Activated naive CD4-positive, alpha-beta T cell treated with anti-CD3 and anti-CD28 coated beads, Interleukin-2, amount 50 U/mL, for 72 hours (primary cell): ENCODE measurements at places on chromosomes 16 and 17. TPM values are rescaled to one million over a fixed set of nuclear protein-coding genes. Genes with fewer than 3 reads are reported as not detected.

The KRT24 gene
- not detected for total RNA-seq

DNA sequence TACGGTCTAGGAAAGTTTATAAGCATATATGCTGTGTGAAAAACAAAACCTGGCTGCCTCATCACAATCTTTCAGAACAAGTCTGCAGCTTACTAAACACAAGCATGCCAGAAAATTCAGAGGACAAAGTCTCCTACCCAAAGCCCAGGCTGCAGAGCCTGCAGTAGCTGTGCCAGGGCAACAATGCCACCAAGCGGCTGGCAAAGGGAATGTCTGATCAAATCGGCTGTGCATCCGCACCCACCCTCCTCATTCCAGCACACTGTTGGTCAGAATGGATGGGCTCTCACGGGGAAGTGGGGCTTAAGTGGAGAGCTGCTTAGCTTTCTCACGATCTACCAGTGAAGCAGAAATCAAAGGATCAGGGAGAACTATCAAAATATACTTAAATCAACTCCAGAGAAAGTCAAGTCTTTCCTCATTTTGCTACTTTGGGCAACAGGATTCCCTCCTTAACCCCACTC, 73.5 kb downstream of the CYTH1 start:
- DNase-seq: peak; percentile 54

DNA sequence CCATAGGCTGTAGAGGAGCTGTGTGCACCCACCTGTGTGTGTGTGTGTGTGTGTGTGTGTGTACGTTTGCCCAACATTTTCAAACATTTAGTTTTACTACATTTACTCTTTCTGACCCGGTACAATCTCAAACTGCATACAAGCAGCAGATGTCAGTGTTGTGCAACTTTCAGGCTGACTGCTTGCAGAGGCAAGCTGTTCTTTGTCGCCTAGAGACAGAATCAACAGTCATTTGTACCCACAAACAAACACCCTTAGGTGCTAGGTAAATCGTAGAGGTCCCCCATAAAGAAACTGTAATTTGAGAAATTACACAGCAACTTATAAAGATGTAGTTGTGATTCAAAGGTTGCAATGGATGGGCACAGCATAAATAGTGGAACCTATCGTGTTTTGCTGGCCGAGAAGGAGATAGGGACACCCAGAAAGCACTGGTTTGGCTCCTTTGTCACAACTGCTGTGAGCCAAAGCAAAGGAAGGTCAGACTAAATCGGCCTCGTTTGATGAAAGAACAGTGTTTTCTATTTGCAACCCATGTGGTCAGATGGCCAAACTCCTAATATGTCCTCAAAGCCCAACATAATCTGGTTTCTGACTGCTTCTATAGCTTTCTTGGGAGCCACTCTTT, 478.4 kb downstream of the TOX3 start:
- DNase-seq: no peak

The STAC2 gene
- total RNA-seq: not detected

The CD300LF gene
- not detected for total RNA-seq

The GCGR gene
- total RNA-seq: not detected

DNA sequence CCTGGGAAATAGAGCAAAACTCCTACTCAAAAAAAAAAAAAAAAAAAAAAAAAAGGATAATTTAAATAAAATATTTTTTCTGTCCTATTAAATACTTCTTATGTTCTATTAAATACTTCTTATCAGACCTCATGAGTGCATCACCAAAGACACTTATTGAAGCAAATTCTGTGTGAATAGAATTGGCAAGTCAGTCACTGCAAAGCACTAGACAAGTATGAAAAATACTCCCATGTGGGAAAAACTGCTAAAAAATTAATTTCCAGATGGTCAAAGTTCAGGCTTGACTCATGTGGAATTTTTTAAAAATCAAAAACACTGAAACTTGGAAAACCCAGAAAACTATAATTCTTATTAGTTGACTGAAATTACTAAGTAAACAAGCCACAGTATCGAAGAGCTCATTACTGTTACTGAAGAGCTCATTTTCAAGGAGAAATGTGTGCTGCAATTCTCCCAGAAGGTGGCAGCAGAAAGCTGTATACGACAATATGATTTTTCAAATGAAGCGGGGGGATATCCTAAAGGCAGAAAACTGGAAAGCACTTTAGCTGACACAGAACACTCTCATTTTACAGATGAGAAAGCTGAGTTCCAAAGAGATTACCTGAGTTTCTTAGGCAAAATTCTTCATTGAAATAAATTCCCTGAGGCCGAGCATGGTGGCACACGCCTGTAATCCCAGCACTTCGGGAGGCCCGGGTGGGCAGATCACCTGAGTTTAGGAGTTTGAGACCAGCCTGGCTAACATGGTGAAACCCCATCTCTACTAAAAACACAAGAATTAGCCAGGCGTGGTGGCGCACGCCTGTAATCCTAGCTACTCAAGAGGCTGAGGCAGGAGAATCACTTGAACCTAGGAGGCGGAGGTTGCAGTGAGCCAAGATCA, 15.9 kb upstream of the FBXO47 start:
- DNase-seq: no peak

The KRTAP3-2 gene
- not detected for total RNA-seq

DNA sequence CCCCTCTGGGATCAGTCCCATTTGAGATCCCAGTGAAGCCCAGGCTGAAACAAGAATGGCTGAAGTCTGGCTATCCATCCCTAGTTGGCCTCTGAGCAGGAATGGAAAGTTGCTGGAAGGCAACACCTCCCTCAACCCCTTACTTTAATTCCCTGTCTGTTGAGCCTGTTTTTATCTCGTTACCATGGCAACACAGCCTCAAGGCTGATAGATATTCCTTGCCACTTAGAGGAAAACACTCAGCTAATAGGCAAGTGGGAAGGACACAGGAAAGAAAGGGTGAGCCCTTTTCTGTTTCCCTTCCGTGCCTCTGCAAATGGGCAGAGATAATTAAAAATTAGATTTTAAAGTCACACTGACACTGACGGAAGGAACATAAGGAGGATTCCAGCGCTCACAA, 75.5 kb upstream of the CLEC3A start:
- DNase-seq: no peak

The KDM6B gene
- 41.2 TPM for total RNA-seq

The GAST gene
- total RNA-seq: not detected

GRCh38 chr16:86508947-86509758, 1.2 kb upstream of the FOXF1 start:
- peak; percentile 31 for DNase-seq

The CD68 gene
- total RNA-seq: 12.7 TPM

The MT1F gene
- total RNA-seq: 11.5 TPM

- no peak for DNase-seq
These were observed 92.6 kb downstream of the CACNG3 start for GRCh38 chr16:24348545-24349290.

GRCh38 chr17:67050471-67051154, 6.3 kb downstream of the CACNG1 start:
- DNase-seq: peak; percentile 4

The SYT17 gene
- total RNA-seq: not detected

- DNase-seq: peak; percentile 12
These were observed 8.1 kb upstream of the EFCAB13 start for GRCh38 chr17:47315451-47316266.

The KRTAP1-3 gene
- total RNA-seq: not detected

DNA sequence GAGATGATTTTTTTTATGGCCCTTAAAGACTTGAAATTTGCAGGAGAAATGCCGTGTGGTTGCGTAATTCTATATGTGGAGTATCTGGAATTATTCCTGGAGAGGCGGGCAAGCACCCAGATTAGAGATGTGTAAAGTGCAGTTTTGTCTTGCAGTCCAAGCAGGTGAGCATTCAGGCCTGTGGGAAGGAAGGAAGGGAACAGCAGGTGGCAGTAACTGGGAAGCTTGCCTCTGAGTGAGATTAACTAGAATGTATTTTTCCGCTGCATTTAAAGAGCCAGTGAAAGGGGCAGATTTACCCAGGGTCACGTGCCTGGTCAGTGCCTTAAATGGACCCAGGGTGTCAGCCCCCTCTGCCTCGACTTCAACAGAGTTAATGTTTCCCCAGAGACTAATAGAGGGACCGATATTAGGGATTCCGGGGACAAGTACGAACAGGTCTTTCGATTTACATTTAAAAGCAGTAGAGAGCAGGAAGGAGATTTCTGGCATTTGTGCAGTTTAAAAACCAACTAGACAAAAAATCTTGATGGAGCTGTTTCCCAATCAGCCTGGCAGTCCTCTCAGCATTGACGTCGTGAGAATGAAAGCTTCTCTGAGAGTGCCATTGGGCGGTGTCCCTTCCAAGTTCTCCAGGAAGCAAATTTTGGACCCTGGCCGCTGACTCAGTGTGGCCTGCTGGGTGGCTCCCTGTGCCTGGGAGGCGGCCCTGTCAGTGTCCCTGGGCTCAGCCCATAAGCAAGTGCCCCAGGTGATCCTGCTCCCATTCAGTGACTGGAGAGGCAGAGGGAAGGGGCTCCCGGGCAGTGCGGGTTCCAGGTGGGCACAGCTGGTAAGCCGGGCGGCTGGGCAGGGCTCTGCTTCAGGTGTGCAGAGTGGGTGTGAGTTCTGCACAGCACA, 38.2 kb downstream of the KSR1 start:
- DNase-seq: no peak

DNA sequence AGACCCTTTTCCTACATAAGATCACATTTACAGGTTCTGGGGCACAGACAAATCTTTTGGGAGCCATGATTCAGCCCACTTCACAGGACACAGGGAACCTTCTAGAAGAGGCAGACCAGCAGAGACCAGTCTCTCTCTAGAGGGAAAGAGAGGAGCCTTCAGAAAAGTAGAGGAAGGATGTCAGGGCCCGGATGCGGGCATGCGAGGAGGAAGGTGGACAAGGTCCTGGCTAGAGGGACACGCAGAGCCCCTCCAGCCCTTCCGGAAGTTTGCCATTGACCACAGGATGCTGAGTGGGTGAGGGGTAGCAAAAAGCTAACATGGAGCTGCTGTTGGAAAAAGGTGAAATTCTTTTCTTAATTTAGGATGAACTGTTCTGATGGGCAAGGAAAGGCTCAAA, 55.8 kb upstream of the MEAK7 start:
- DNase-seq: no peak

The TRAP1 gene
- 191 TPM for total RNA-seq

The NT5M gene
- 6.0 TPM for total RNA-seq

DNA sequence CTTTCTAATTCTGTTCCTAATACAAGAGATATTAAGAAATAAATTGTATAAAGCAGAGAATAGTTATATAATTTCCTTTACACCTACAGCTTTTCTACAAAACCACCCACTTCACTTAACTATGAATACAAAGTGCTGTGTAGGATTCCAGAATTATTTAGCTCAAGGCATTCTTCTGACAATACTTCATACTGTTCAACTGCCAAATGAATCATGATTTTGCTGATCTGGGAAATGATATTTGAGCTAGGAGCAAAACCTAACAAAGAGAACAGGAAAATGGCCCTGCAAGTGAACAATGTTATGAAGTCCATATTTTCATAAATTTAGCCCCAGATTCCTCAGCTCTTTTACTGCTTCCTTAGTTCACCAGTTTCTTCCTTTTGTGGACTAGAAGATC, 12.9 kb downstream of the BBS2 start:
- DNase-seq: no peak

The KRT27 gene
- total RNA-seq: not detected

The IKZF3 gene
- 60.8 TPM for total RNA-seq

GRCh38 chr16:55264949-55265348, 59.1 kb upstream of the IRX6 start:
- DNase-seq: no peak
